ENCODE measurements at places on chromosomes 2 and 18.

- DNase-seq, result no peak
Observed at GRCh38 chr2:238063414-238064189, 2.8 kb downstream of the SCLY start.

- DNase-seq, result no peak
Observed at GRCh38 chr2:233803994-233804393, 25.9 kb downstream of the MROH2A start.

GRCh38 chr2:100632759-100633158 lies 70.0 kb downstream of the PDCL3 start:
- no peak for DNase-seq

DNA sequence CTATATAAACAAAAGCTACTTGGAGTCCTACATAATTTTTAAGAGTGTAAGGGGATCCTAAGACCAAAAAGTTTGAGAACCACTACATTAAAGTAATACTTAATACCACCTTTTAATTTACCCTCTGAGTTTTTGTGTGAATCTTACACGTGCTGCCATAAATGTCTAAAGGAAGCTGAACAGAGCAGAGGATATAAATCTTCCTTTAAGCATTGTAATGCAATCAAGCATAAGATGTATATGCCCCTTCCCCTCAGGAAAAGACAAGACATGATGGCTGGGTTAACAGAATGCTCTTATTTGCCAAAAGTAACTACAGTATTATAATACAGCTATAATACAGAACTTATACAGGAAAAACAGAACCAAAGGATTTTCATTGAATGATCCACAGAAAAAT lies 2.9 kb downstream of the ESCO1 start:
- DNase-seq, result no peak

GRCh38 chr18:54359233-54359632 lies 1.5 kb downstream of the C18orf54 start:
- DNase-seq, result peak; percentile 27

DNA sequence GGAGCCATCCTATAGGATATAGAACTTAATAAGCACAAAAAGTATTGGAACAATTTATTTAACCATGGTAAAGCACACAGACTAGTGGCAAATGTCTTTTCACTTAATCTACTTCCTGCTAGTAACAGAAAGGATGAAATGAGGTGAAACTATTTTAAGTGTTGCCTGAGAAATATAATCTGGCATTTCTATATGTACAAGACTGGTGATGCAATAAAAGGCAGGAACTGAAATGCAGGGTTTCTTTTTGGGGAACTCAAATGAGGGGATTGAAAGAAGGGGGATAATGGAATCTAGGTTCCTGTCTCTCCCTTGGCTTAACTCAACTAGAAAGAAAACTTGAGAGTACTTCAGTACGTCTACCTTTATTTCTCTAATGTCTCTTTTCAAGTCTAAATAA lies 122.3 kb downstream of the MEMO1 start:
- no peak for DNase-seq

- DNase-seq, result no peak
Observed at GRCh38 chr2:180987146-180987545, 6.7 kb downstream of the UBE2E3 start.

DNA sequence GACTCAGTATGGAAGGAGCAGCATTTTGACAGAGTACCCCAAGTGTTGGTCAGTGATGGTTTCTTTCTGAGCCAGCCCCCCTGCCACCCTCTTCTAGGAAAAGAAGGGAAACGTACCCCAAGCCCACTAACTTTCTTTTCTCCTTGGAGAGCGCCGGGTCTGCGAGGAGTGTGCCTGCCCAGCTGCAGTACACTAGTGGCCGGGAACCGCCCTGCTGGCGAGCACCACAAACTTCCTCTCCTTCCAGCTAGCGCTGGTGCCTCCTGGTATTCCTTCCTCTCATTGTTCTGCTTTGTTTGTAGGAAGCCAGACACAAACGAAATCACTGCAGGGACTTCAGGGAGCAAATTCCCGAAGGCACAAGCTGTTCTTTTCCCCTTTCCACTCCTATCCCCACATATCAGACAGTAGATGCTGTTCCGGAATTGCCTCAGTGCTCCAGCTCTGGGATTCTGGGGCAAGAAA lies 1.8 kb downstream of the CCDC85A start:
- DNase-seq, result peak; percentile 67

Measured in ELR (cell line).